ENCODE measurements at places on chromosomes 13 and 19. TPM values are rescaled to one million over a fixed set of nuclear protein-coding genes. Genes with fewer than 3 reads are reported as not detected.

- H3K36me3 ChIP-seq = no peaks in the 10 kb centered on the region
- DNase-seq = no peak
- no peaks in the 10 kb centered on the region for H3K27me3 ChIP-seq
Measured at GRCh38 chr19:28324275-28325060, 888.5 kb downstream of the UQCRFS1 start.

- H3K4me1 ChIP-seq = peaks cover 48% of the 10 kb centered on the region
- H3K27ac ChIP-seq = no peak overlapping the region
- peak overlapping the region; percentile 49 for H3K4me3 ChIP-seq
- peaks cover 43% of the 10 kb centered on the region for H3K27me3 ChIP-seq
- peak; percentile 77 for DNase-seq
Measured at GRCh38 chr19:51016798-51017683, 2.5 kb downstream of the KLK10 start.

DNA sequence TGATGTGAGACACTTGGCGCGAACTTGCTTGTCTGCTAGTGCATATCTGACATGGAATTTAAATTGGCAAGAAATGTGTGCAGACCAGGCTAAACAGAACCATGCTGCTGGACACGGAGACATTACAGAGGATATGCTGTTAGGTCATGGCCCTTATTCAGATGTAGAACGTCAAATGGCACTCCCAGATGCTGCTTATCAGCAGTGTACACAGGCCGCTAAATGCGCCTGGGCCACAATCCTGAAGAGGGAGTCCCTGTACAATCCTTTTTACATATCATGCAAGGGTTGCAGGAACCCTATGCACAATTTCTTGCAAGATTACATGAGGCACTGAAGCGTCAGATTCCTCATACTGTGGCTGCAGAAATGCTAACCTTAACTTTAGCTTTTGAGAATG, 9.3 kb downstream of the ZNF350 start:
- DNase-seq = no peak
- no peaks in the 10 kb centered on the region for H3K4me1 ChIP-seq
- no peaks in the 10 kb centered on the region for H3K27me3 ChIP-seq

DNA sequence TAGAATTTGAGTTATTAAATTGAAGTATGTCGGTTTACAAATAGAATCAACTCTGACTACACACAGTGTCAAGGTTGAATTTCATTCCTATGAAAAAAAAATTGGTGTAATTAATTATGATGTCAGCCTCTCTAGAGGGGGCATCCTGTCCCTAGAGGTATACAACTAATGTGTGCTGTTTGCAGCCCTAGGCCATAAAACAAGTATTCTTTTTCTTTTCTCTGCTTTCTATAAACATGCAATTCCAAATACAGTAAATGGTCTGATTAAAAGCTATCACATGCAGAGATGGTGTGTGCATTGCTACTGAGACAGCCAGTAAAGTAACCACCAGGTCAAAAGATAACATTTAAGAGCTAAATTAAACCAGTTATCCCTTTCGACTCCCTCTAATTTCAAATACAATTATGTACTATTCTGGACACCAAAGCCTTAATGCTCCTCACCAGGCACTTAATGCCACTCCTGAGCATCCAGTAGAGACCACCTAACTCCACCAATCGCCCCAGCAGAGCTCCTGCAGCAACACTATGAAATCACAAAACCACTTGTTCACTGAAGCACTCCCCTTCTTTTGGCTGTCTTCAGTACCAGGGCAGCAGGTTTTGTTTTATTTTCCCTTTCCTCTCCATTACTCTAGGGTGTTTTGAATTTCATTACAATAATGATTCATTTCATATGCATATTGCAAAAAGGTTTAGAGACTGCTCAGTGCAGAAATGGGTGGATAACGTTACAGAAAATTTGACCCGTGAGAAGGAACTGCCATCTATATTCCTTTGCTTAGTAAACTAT, 426.9 kb downstream of the PCDH9 start:
- H3K36me3 ChIP-seq = no peaks in the 10 kb centered on the region
- H3K27ac ChIP-seq = no peak overlapping the region
- no peak overlapping the region for H3K4me3 ChIP-seq
- no peaks in the 10 kb centered on the region for H3K27me3 ChIP-seq
- no peak for DNase-seq

- no peak overlapping the region for H3K4me3 ChIP-seq
- H3K36me3 ChIP-seq = no peaks in the 10 kb centered on the region
- peak; percentile 71 for DNase-seq
- H3K27ac ChIP-seq = no peak overlapping the region
- H3K27me3 ChIP-seq = peaks cover 40% of the 10 kb centered on the region
Measured at GRCh38 chr19:30666301-30666803, 294.2 kb downstream of the ZNF536 start.

GRCh38 chr19:6752256-6753177, 13.0 kb downstream of the TRIP10 start:
- H3K4me3 ChIP-seq = peak overlapping the region; percentile 36
- peak; percentile 91 for DNase-seq
- no peaks in the 10 kb centered on the region for H3K27me3 ChIP-seq

DNA sequence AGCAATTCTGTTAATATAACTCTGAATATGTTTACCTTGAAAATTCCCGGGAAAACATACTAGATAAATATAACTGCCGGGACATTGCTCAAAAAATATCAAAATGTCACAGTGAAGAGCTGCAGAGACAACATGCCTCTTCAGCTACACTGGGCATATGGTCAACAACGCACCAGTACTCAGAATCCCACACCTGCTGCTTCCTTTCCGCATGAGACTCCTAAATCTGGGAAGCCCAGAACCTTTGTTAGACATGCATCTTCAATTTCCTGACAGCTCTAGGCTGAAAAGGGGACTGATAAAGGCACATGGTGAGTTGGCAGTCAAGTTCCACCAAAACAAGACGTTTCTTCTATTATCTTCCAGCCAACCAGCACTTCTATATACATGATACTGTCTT, 53.7 kb downstream of the USP12 start:
- no peak overlapping the region for H3K27ac ChIP-seq
- no peak overlapping the region for H3K4me3 ChIP-seq
- no peaks in the 10 kb centered on the region for H3K4me1 ChIP-seq
- DNase-seq = no peak
- no peaks in the 10 kb centered on the region for H3K27me3 ChIP-seq
- H3K36me3 ChIP-seq = peaks cover 11% of the 10 kb centered on the region

GRCh38 chr13:90867336-90867683, 480.2 kb upstream of the MIR17HG start:
- peaks cover 5% of the 10 kb centered on the region for H3K4me1 ChIP-seq
- H3K4me3 ChIP-seq = no peak overlapping the region
- H3K36me3 ChIP-seq = no peaks in the 10 kb centered on the region

GRCh38 chr13:28347456-28348371, 147.2 kb downstream of the FLT1 start:
- H3K4me3 ChIP-seq = no peak overlapping the region
- H3K27ac ChIP-seq = no peak overlapping the region
- H3K27me3 ChIP-seq = no peaks in the 10 kb centered on the region
- H3K36me3 ChIP-seq = no peaks in the 10 kb centered on the region
- no peak for DNase-seq

DNA sequence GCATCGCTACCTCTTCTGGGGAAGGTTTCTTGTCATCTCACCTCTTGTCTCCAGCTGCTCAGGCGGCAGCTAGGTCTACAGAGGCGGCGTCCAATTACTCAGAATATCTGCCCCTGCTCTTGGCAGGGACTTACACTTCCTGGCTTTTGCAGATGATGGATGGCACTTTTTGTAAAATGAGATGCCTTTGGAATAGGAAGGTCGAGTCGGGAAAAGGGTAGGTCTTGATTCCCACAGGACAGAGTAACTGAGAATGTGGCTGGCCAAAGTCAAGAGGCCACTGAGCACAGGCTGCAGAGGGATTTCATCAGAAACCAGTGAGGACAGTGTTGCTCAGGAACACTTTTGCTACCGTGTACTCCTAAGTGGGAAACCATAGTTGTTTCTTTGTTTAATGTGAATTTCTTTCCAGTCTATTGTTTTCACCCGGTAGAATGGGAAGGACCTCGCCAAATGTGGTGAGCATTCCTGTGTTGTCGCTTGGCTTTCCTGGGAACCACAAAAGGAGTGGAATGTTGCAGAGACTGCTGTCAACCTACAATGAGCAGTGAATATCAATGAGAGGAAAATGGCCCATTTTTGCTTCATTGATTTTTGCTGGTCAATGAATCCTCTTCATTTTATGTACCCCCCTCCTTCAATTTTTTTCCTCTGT, 383.7 kb downstream of the HS6ST3 start:
- H3K4me3 ChIP-seq = no peak overlapping the region
- H3K4me1 ChIP-seq = peaks cover 14% of the 10 kb centered on the region
- H3K27me3 ChIP-seq = no peaks in the 10 kb centered on the region

GRCh38 chr19:31152906-31153305, 196.3 kb downstream of the TSHZ3 start:
- H3K4me1 ChIP-seq = no peaks in the 10 kb centered on the region
- no peaks in the 10 kb centered on the region for H3K27me3 ChIP-seq
- H3K4me3 ChIP-seq = no peak overlapping the region
- H3K36me3 ChIP-seq = no peaks in the 10 kb centered on the region
- no peak overlapping the region for H3K27ac ChIP-seq

- H3K4me1 ChIP-seq = no peaks in the 10 kb centered on the region
- no peaks in the 10 kb centered on the region for H3K36me3 ChIP-seq
- H3K4me3 ChIP-seq = peak overlapping the region; percentile 35
- no peak overlapping the region for H3K27ac ChIP-seq
- H3K27me3 ChIP-seq = no peaks in the 10 kb centered on the region
Measured at GRCh38 chr19:37303591-37304171, 67.2 kb upstream of the ZNF527 start.

- peak overlapping the region; percentile 22 for H3K4me3 ChIP-seq
- peaks cover 12% of the 10 kb centered on the region for H3K36me3 ChIP-seq
- DNase-seq = peak; percentile 77
- H3K27ac ChIP-seq = peak overlapping the region; percentile 70
- H3K4me1 ChIP-seq = peaks cover 15% of the 10 kb centered on the region
- no peaks in the 10 kb centered on the region for H3K27me3 ChIP-seq
Measured at GRCh38 chr13:20475927-20476691, 49.5 kb downstream of the CRYL1 start.

The GIPR gene
- total RNA-seq = 44.9 TPM

The SERTAD1 gene
- total RNA-seq = 16.8 TPM

The DPF1 gene
- not detected for total RNA-seq

The PRRG2 gene
- not detected for total RNA-seq

The SYNGR4 gene
- not detected for total RNA-seq

The C1QTNF9B gene
- total RNA-seq = not detected

The SMIM24 gene
- 72.5 TPM for total RNA-seq

Measured in stomach (tissue), 19 donors.